Fibroblast of gingiva (primary cell): ENCODE measurements at places on chromosomes 4 and X.

DNA sequence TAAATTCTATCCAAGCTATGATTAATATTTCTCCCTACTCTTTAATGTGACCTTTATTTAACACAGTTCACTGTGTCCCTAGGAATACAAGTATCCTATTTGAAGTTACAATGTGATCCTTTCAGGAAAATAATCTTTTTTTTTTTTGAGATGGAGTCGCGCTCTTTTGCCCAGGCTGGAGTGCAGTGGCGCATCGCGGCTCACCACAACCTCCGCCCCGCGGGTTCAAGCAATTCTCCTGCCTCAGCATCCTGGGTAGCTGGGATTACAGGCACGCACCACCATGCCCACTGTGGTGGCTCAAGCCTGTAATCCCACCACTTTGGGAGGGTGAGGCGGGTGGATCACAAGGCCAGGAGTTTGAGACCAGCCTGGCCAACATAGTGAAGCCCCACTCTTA is 21.9 kb downstream of the TBCK start:
- no peak for DNase-seq

DNA sequence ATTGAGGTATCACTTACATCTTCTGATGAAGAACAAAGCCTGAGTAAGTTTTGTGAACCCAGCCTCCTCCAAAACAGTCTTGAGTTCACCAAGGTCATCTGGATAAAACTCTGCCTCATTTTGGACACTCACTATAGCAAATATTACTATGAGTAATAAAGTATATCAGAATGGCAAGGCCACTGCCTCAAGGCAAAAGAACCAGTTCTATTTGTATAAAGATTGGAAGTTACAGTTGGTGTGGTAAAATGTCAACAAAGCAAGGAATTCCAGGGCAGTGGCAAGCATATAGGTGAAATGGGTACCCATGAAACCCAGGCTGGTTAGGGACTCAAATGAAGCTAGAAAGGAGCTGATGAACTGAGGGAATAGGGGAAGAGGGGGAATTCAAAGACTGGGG is 2.4 kb upstream of the ARHGEF6 start:
- no peak for DNase-seq

- DNase-seq: no peak
These were observed 402.7 kb upstream of the HTR2C start for GRCh38 chrX:114181195-114181594.

GRCh38 chr4:170122252-170122651 is 32.5 kb upstream of the AADAT start:
- DNase-seq: no peak

GRCh38 chr4:155544547-155544946 is 122.1 kb upstream of the GUCY1A1 start:
- DNase-seq: peak; percentile 30

GRCh38 chr4:168240821-168241220 is 77.7 kb downstream of the DDX60 start:
- no peak for DNase-seq

GRCh38 chr4:58413849-58414248 is 1303.7 kb upstream of the IGFBP7 start:
- no peak for DNase-seq

DNA sequence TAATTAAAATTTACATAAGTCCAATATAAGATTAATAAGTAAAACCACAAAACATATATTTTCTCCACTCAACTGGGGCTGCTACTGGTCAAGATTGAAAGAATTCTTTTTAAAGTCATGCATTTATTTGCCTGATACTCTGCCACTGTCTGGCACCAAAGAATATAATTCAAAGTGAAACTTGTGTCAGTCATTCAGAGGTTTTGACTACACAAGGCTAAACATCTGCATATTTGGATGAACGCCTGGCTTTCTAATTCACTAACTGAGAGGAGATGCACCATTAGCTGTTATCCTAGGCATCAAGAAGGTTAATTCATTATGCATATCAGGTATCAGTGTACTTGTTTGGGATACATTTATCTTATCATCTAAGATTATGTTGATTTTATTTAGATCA is 598.5 kb downstream of the CENPC start:
- no peak for DNase-seq

DNA sequence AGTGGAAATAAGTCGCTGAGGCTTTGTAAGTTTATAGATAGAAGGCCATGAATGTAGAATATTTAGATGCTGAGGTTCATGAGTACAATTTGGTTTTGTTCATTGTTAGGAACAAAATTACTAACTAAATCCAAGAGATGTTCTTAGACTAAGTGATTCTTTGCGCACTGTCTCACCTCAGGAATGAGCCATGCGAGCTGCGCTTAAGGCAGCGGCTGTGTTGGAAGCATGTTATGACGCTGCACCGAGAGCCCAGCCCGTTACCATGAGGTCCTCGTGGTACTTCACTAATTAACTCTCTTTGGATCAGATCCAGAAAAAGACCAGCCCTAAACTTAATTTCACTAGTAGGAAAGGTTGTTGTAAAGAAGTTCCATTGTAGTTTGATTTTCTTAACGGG is 166.2 kb downstream of the RAPGEF2 start:
- no peak for DNase-seq

- DNase-seq: no peak
These were observed 395.7 kb downstream of the RAPGEF2 start for GRCh38 chr4:159498446-159499115.

- peak; percentile 75 for DNase-seq
These were observed 39.8 kb downstream of the HAND2 start for GRCh38 chr4:173490256-173490655.

DNA sequence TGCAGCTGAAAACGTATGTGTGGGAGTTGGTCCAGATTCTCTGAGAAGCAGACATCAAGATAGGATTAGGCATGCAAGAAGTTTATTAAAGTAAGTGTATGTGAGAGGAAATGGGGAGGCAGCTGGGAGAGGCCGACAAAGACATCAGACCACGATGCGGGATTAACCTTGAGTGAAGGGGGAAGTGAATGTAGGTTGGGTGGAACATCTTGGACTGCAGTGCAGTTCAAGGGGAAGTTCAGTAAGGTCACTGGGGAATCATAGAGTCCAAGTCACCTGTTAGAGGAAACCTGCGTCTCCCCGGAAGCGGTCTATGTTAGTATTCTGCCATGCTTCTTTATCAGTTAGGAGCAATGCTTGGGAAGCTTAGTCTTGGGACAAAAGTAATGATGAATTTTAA is 22.0 kb downstream of the CXCL8 start:
- DNase-seq: no peak

- DNase-seq: no peak
These were observed 244.6 kb upstream of the FTHL17 start for GRCh38 chrX:31316340-31316991.

DNA sequence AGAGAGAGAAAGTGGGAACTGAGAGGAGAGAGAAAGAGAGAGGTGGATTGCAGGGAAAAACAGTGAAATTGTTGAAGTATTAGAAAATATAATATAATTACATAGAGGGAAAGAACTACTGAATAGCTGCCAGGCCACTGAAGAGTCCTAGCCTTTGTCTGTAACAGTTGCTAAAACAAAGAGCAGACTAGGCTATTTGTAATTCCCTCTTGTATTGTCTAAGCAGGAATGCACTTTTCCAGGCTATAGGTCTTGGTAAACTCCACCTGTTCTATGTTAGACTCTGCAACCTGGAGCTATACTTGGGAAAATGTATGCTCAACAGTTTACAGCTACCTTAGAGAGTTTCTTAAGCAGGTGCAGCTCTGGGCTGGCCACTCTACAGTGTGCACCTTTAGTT is 1063.3 kb downstream of the ADGRL3 start:
- DNase-seq: no peak

- peak; percentile 27 for DNase-seq
These were observed 59.3 kb downstream of the MAML3 start for GRCh38 chr4:140094438-140095420.

- DNase-seq: no peak
These were observed 89.3 kb downstream of the SH2D1A start for GRCh38 chrX:124435616-124436015.

GRCh38 chr4:181870326-181870725 is 372.9 kb upstream of the TENM3 start:
- no peak for DNase-seq

GRCh38 chrX:100695991-100696390 is 35.9 kb downstream of the SYTL4 start:
- no peak for DNase-seq

DNA sequence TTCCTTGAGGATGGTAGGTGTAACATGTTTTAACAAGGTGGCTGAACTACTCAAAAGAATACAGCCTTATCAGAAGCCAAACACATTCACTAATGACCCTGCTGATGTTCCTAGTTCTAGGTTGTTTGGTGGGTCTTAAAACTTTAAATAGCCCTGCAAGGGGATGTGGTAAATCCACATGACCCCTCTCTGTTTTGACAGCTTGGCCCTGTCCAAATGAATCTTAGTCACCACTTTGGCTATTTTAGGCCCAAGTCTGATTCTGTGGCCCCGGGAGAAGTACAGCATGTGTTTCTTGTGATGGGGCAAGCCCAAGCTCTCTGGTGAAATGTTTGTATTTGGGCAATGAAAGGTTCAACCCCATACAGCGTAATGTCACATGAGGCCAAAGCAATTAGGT is 54.5 kb upstream of the GPR34 start:
- peak; percentile 35 for DNase-seq

DNA sequence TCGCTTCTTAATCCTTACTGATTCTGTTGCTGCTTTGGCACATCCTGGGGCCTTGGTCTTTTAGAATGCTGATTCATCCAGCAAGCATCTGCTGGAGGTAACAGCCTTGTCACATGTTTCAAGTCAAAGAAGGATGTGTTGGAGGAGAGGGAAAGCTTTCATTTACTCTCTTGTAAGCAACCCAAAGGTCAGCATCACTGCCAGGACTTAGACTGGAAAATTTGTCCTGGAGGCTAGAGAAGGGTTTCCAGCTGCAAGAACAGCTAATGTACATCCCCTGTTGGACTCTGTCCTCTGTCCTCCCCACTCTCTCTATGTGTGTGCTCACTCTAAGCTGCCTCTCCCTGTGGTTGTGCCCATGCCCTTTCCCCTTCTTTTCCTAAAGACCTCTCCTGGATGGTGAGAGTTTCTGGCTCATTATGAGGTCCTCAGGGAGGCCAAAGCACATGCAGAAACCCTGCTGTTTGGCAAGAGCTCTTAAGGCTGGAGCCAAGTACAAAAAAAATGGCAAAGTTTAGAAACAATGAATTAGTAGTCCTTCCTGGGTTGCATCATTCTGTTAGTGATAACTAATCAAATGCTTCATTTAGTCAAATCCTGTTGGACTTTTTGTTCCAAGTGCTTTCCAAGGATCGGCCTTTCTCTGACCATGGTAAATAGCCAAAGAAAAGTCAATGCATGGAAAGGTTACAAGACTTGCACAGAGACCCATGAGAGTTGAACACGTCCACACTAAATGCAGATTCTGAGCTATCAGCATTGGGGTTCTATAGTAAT is 13.4 kb upstream of the SRPX start:
- peak; percentile 97 for DNase-seq

GRCh38 chr4:166903408-166903807 is 330.9 kb downstream of the SPOCK3 start:
- no peak for DNase-seq

GRCh38 chrX:150719621-150720020 is 26.4 kb downstream of the MTMR1 start:
- no peak for DNase-seq

- peak; percentile 86 for DNase-seq
These were observed 20.2 kb upstream of the TMEM184C start for GRCh38 chr4:147596981-147597380.

GRCh38 chr4:2806390-2807355 is 13.8 kb downstream of the SH3BP2 start:
- DNase-seq: peak; percentile 66

GRCh38 chr4:188714501-188714900 is 575.3 kb downstream of the TRIML1 start:
- DNase-seq: peak; percentile 18

DNA sequence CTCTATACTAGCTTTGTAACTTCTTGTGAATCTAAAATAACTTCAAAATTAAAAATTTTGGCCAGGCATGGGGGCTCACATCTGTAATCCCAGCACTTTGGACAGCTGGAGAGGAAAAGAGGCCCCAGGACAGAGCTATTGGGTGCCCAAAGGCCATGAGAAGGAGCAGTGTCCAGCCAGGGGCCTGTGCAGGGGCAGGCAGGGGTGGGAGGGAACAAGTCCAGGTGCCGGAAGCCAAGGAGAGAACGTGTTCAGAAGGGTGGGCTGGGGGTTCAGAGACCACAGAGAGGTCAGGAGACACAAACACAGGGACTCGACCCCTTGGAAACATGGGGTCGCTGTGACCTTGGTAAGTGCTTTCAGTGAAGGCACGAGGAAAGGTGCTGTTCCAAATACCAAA is 138.9 kb downstream of the EVC2 start:
- DNase-seq: no peak

- peak; percentile 55 for DNase-seq
These were observed 40.5 kb downstream of the SETD7 start for GRCh38 chr4:139515531-139515958.

DNA sequence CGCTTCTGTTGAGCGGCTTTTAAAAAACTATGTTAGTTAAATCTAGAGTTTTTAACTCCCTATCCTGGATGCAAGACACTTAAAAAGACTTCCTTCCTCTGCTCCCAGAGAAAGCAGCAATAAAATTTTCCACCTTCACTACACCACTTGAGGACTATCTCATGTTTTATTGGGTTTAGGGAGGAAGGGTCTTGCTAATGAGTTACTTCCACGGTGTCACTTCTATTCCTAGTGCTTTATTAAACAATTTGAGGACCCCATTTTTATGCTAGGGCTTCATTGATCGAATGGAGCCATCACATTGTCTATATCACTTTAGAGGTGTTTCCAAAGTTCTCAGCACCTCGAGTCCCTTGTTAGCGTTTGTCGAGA is 3.7 kb upstream of the STIM2 start:
- no peak for DNase-seq

- no peak for DNase-seq
These were observed 7.0 kb downstream of the PRSS12 start for GRCh38 chr4:118345813-118346212.

DNA sequence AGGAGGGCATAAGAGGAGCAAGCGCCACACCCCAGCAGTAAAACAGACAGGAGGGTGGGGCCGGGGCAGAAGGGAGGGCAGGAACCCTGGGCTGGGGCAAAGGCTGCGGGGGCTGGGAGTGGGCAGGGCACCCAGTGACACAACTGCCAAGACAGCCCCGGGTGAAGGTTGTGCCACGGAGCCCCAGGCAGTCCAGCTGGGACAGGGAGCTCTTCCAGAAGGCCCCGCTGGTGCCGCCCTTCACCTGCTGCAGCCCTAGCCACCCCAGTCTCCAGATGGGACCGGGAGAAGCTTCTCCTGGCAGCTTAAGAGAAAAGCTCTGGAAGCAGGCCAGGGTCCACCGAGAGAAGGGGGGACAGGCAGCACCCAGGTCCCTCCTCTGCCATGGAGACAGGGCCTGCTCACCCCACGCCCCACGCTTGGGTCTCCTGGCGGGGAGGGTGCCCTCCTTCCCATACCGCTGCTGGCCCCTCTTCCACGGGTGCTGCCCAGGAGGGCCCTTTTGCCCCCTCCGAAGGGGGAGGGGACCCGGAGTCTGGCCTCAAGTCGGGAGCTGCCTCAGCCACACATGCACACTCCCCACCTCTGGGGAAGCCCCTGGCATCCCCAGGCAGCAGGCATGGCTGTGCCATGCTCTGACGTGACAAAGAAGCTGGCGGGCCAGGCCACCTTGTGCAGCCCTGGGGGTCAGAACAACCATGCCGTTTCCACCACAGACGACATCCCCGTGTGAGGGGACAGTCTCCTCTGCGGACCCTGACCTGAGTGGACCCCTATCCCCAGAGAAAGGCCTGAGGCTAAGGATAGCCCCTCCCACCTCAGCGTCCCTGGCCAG is 1.5 kb downstream of the DGKQ start:
- no peak for DNase-seq
